Fibroblast of skin of left biceps (primary cell): ENCODE measurements at places on chromosomes 11 and 22.

GRCh38 chr22:47139790-47140119 lies 377.3 kb downstream of the TBC1D22A start:
- DNase-seq = no peak

DNA sequence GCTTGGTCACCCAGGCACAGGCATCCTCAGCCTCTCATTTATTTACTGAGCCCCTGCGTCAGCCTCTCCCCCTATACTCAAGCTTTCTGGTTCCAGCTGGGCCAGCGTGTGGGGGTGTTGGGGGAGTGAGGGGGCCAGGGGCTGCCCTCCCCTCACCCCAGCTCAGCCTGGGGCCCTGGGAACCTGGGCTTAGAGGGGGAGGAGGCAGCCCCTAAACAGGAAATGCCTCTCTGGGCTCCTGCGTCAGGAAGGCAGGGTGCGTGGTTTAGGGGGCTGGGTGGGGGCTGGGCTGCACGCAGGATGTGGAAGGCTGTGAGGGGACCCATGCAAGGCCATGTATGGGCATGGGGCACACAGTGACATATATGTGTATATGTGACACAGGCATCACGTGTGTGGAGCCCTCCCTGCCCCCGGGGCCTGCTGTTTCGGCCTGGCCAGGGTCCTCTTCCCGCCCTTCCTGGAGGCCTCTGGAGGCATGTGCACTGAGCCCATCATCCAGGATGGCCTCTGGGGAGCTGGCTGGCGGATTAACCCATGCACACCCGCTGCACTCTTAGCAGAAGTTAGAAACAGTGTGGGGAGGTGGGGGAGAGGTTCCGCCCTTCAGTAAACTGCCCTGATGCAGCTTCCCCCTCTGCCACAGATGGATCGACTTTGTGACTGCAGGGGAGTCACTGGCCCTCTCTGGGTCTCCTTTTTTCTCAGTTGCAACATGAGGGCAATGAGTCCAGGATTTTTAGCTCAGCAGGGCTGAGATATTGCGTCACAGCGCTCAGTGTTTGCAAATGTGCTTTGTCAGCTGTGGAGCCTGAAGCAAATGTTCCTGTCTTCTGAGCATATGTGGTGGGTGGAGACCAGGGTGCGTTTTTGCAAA lies 1.1 kb upstream of the CD248 start:
- DNase-seq = peak; percentile 76

- DNase-seq = no peak
These were observed 405.7 kb downstream of the BUD13 start for GRCh38 chr11:116366980-116367645.

DNA sequence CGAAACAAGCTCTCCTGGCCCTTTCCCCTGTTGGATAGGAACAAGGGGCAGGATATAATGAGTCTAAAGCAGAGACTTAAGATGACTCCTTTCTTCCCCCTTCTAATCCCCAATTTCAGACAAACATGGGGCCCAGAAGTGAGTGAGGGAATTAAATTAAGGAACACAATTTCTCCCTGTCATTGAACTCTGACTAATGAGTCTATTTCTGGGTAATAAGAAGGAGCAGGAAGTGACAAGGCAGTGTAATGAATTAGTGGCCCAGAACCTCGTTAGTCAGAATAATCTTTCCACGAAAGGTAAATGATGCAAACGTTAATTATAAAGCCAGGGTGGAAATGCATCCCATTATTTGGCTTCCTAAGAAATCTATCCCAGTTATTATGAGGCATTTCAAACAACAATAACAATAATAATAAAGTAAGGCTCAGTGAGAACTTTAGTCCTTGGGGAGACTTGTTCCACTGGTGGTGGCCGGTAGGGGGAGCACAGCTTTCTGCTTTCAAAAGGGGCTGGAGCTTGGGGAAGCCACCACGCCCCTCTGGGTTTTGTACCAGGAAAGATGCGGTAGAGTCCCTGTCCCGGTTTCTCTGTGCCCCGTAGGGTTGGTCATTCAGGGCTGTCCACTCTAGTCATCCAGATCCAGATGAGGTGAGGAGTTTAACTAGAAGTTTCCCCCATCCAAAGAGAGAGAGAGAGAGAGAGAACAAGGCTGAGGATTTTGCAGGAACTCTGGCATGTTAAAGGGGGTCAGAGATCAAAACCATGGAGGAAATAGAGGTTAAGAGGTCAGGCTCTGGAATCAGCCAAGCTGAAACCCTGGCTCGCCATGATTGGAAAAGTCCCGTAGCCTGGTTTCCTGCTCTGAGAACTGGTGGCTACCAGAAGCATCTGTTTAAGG lies 298.3 kb downstream of the NTM start:
- no peak for DNase-seq

- no peak for DNase-seq
These were observed 2.8 kb upstream of the LARGE1 start for GRCh38 chr22:33923033-33923432.

GRCh38 chr22:35411102-35411501 lies 11.2 kb downstream of the MCM5 start:
- no peak for DNase-seq

DNA sequence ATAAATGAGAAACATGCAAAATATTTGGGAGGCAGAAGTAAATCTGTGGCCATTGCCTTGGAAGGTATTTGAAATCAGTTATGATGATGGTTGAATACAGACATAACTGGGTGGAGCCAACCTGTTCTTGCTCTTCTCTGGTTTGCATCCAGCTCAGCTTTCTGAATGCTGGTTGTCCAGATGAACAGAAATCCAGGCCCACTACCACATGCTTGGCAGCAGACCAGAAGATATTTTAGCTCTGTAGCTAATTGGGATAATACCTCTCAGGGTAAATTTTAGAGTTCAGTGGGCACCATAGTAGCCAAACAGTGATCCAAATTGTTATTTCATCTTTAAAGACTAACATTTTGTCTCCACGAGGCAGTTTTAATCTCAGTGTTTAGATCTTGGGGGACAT lies 308.3 kb downstream of the RAB38 start:
- DNase-seq = no peak
